Right atrium auricular region (tissue), 2 donors: ENCODE measurements at places on chromosomes 1 and 21. TPM values are rescaled to one million over a fixed set of nuclear protein-coding genes. Genes with fewer than 3 reads are reported as not detected.

CD53 gene
- 7.0 TPM for total RNA-seq

CYP4Z1 gene
- 0.35 TPM for total RNA-seq

MMEL1 gene
- total RNA-seq = not detected

GJA5 gene
- total RNA-seq = 114 TPM
